ENCODE measurements at places on chromosomes 4 and X.

DNA sequence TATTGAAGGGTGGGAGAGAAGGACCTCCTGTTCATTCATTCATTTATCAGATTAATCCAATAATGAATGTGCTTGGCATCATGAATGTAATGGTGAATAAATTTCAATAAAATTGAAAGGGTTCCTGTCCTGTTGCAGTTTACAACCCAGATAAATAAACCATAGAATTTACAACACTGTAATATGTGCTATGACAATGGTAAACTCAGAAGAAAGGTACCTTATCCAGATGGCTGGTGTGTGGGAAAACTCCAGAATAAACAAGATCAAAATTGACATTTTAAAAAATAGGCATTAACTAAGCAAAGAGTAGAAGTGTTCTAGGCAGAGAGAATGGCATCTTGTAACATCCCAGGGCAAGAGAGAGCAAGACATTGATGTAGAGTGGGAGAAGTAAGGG is 15.3 kb downstream of the ARL13A start:
- DNase-seq, result no peak

GRCh38 chrX:23013366-23013765 is 13.6 kb downstream of the DDX53 start:
- DNase-seq, result no peak

- DNase-seq, result peak; percentile 50
Measured at GRCh38 chrX:150759568-150760416, 66.6 kb downstream of the MTMR1 start.

GRCh38 chr4:79913581-79913980 is 159.4 kb downstream of the ANTXR2 start:
- DNase-seq, result no peak

DNA sequence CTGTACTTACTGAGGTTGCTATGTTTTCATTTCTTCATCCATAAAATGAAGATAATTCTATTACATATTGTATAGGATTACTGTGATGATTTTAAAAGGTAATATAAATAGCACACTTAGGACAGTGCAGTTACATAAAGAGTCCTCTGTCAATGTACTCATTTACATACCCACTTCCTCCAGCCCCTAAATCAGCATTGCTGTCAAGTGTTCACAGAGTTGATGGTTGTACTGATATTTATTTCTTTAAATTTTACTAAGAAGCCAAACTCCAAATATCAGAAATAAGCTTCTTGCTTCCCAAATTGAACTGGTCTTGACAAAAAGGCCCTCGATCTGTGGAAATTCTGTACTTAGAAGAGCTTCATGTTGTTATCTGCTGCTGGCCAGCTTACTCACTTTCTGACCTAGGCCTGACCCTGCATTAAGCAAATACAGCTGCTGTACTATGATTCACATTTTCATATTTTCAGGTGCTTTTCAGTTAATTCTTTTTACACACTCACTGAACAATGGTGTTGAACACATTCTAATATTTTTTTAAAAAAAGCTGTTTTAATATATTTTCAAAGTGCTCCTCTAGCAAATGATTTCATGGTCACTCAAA is 259.6 kb downstream of the UNC5C start:
- no peak for DNase-seq

- DNase-seq, result no peak
Measured at GRCh38 chr4:172147687-172148086, 334.5 kb downstream of the GALNTL6 start.

DNA sequence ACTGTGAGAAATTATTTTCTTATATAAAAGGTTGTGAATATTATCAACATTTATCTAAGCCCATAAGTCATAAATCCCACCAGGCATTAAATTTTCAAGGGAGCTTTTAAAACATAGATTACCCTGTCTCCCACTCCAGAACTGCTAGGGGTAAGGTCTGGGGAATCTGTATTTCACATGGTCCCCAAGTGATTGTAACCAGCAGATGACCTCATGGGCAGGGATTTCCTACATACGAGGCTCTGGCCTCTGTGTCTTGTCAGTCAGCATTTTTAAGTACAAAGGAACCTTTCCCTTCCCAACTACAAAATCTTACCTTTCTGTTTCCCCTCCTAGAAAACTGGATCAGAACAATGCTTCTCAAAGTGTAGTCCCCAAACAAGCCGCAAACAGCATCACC is 188.6 kb downstream of the TSPAN5 start:
- DNase-seq, result no peak

DNA sequence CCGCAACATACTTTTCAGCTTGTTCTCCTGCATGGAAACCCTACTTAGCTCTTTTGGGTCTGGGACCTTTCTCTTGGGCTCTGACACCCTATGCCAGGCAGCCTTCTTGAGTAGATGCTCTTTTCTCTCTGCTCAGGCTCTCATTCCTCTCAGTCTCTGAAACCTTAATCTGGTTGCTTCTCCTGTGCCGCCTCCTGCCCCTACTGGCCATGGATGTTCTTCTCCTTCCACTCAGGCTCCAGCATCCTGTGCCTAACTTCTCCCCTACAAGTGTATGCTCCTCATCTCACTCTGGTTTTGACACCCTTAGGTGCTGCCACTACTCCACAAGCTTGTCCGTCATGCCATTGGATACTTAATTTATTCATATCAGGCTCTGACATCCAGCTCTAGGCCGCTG is 15.2 kb downstream of the BLTP1 start:
- no peak for DNase-seq

DNA sequence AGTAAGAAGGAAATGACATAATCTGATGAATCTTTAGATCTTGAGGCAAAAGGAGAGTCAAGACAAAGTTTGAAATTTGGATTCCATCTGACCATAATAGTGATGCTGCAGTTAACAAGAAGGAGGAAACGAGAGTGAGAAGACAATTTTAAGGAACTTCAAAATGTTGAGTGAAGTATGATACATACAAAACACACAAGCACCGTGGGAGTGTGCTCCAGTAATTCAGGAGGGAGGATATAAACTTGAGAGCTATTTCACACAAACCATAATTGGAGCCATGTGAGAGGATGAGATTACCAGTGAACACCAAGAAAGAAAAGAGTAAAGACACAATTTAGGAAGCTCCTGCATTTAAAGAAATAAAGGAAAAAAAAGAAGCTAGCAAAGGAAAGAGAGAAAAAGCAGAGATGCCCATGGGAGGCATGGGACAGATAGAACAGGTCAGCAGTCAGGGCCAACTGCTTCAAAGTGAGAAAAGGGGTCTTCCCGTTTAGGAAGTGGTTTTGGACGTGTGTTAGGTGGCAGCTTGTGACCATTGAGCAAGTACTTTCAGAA is 150.7 kb upstream of the SLC7A11 start:
- no peak for DNase-seq

DNA sequence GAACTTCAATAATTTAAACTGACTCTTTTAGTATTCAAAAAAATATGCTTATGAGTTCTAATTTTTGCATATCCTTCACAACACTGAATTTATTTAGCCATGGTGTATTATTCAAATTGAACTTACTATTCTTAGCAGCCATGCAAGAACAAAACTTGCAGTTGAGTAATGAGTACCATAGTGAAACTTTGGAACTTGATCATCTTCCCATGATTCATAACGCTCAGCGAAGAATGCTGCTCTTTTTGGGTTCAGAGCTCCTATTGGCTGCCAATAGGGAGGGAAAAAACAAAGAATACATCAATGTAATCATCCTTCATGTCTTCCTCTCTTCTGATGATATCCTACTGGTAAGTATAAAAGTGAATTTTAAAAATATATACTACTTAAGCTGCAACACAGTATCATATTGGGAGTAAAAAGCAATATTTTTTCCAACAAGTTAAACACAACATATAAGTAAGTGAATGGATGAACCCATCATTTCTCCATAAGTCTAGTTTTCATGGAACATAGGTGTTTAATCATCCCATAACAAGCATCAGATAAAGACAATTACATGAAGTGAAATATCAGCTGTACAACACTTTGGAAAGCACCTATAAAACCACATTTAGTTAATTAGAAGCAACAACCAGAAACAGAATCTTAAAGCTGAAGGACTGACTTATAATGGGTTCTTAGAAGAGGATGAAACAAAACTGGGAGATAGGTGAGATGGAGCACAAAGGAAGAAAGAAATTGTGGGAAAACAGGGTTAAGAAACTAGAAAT is 145.2 kb upstream of the MAB21L2 start:
- DNase-seq, result no peak

- DNase-seq, result no peak
Measured at GRCh38 chr4:84319124-84319523, 180.0 kb downstream of the NKX6-1 start.

DNA sequence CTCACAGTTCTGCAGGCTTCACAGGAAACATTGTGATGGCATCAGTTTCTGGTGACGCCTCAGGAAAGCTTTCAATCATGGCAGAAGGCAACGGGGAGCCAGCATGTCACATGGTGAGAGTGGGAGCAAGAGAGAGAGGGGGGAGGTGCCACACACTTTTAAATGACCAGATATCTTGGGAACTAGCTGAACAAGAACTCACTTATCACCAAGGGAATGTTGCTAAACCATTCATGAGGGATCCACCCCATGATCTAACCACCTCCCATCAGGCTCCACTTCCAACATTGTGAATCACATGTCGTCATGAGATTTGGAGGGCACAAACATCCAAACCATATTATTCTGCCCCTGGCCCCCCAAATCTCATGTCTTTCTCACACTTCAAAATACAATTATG is 43.3 kb upstream of the GPR173 start:
- no peak for DNase-seq

DNA sequence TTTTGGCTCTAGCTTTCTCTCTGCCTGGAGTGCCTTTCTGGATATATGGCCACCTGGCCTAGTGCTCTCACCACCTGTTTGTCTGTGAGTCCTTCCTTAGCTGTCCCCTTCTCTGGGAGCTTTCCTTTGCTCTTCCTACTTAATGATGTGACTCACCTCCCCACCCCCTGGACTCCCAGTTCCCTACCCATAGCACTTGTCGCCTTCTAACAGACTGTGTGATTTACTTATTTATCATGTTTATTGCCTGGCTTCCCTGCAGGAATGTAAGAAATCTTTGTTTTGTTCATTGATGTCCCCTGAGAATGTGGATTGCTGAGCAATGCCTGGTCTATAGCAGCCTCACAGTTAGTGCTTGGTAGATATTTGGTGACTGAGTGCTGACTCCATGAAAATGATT is 18.9 kb downstream of the ADD1 start:
- peak; percentile 52 for DNase-seq

- DNase-seq, result no peak
Measured at GRCh38 chrX:8657883-8658282, 74.1 kb downstream of the ANOS1 start.

GRCh38 chr4:103372002-103372558 is 173.9 kb upstream of the CENPE start:
- DNase-seq, result no peak

DNA sequence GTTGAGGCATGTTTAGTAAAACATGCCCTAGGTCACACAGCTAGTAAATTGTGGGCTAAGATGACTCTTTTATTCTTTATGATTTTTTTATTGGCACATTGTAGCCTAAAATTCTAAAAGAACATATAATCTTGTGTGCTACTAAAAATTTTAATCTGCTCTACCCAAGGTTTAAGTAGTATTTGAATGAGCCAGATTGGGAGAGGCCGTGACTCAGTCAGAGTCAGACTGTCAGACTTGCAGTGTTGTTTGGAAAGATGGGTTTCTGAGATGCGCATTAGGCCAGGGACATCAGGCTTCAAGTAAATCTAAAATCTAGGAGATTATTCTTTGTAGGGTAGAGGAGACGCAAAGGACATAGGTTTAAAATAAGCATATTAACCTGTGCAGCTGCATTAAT is 30.7 kb upstream of the TMPRSS11E start:
- no peak for DNase-seq

- no peak for DNase-seq
Measured at GRCh38 chr4:32061916-32062315, 1341.7 kb downstream of the PCDH7 start.

DNA sequence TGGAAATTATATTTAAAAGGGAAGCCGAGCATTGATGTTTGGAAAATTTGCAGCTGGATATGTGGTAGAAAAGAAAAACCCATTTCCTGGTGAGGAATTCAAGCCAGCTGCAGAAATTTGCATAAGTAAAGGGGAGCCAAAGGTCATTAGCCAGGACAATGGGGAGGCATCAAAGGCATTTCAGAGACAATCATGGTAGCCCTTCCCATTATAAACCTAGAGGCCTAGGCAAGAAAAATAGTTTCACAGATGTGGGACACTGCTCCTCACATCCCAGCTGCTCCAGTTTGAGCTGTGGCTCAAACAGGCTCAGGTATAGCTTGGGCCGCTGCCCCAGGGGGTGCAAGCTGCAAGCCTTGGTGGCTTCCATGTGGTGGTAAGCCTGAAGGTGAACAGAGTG is 35.8 kb downstream of the NAP1L3 start:
- no peak for DNase-seq

- no peak for DNase-seq
Measured at GRCh38 chrX:110373310-110373709, 14.7 kb downstream of the RTL9 start.

GRCh38 chr4:177349191-177349590 is 39.5 kb downstream of the NEIL3 start:
- peak; percentile 29 for DNase-seq

GRCh38 chr4:149486861-149487260 is 328.8 kb downstream of the IQCM start:
- no peak for DNase-seq

DNA sequence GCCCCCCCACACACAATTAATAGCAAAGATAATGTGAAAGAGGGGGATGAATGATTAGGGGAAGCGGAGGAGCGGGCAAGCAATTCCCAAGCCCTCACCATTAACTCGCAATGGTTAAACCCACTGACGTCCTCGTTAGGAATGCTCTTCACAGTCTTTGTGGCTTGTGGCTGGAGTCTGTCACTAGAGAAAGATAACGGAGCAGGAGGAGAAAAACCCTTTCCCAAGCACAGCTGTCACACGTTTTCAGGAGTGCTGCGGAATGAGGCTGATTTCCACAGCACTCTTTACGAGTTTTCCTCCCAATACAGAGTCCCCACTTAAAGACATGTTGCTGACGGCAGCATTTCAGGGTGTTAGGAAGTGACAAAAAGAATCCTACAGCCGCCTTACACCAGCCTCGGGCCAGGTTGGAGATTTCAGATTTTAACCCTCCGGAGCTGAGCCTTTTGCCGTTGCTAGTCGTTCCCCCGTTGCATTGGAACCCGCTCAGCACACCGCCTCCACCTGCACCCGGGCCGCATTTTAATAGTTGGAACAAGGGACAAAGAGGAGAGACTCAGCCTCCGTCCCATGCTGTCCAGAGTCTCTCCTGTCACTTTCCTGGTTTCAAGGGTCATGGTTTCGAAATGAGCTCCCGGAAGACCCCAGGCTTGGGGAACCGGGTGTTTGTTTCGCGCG is 92.2 kb downstream of the GEMIN8 start:
- DNase-seq, result peak; percentile 43

DNA sequence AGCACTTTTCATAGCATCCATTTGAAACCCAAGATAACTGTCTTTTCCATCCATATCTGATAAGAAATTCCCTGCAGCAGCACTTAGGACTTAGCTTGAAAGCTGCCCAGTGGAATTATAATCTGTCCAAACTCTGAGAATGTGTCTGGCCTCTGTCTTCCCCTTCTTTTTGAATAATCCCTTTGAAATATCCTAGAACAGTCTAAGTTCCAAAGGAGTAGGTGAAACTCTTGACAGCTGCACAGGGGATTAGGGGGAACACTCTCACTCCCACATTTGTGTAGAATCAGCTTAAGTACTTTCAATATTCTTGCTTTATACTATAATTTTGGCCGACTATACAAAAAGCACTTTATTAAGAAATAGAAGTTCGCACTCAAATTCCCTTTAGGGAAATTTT is 157.7 kb downstream of the PAPSS1 start:
- DNase-seq, result no peak
